Stimulated activated CD4-positive, alpha-beta T cell treated with anti-CD3 and anti-CD28 coated beads, Interleukin-15, amount 100 ng/mL, for 48 hours (primary cell): ENCODE measurements at places on chromosomes 1 and 21.

DNA sequence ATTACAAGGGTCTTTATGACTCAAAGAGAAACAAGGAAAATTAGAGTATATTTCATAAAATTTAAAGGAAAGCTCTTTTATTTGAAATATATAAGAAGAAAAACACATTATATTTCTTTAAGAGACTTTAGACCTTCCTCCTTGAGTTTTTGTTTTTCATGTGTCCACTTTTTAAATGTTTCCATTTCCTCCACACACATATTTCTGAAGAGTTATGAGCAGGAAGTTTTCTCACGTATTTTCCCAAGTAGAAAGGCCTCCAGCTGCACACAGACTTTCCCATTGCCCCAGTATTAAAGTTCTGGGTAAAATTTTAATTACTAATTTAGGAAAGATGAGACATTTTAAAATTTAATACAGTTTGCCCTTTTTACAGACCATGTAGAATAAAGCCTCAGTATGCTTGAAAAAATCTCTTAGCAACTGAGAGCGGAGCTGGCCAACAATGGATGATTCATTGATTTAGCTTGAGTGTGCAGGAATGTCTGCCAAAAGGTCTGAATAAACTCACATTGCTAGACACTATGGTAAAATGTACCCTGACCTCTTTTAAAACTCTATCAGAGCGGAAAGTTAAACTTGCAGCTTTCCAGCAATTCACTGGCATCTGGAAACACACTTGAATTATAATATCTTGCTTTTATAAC is 57.9 kb downstream of the DDAH1 start:
- DNase-seq = no peak

DNA sequence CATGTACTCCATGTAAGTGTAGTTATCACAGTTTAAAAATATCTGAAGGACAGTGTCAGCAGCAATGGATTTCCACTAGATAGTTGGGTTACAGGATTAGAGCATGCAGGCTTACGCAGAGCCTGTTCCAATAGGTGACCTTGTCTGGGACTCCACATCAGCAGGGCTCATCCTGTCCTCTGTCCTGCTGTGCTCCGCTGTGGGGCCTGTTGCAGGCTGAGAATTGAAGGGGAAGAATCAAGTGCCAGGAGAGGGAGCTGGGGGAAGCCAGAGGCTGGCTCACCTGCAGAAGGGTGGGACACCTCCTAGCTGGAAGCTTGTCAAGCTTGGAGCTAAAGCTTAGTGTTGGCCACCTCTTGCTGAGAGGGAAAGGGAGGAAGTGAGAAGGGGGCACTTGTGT is 62.8 kb downstream of the XCL2 start:
- DNase-seq = no peak

- DNase-seq = no peak
These were observed 13.8 kb downstream of the EFHD2 start for GRCh38 chr1:15423355-15424077.

DNA sequence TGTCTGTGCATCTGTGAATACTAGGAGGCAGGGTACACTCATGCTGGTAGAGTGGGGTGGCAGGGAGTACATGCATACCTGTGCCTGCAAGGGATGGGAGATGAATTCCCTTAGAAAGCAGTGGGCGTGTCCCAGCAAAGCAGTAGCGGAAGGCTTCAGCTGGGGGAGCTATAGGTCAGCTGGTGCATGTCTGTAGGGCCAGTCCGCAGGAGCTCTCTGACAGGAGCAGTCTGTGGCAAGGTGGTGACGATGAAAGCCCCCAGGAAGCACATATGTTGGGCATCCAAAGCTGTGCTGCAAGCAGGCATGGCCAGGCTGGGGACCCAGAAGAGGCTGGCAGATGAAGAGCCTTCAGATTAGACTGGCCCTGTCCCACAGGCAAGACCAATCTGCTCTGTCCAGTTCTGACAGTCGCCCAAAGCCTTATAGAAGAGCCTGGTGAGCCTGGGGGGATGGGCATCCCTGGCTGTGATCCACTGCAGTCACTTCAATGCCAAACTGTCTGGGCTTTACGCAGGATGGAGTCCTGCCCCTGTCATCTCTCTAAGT is 1.8 kb upstream of the OR2M4 start:
- DNase-seq = no peak

DNA sequence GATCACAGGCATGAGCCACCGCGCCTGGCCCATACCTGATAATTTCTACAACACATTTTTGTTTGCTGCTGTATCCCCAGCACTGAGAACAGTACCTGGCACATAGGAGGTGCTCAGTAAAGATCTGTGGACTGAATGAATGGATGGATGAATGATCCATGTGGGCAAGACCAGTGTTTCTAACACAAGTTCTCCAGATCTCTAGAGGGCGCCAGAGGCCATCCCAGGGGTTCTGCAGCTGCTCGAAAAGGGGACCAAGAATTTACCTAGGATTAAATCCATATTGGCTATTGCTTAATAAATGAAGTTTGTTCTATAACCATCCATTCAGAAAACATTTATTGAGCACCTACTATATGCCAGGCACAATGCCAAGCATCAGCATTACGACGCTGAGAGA is 167.7 kb downstream of the ACTL8 start:
- DNase-seq = no peak

DNA sequence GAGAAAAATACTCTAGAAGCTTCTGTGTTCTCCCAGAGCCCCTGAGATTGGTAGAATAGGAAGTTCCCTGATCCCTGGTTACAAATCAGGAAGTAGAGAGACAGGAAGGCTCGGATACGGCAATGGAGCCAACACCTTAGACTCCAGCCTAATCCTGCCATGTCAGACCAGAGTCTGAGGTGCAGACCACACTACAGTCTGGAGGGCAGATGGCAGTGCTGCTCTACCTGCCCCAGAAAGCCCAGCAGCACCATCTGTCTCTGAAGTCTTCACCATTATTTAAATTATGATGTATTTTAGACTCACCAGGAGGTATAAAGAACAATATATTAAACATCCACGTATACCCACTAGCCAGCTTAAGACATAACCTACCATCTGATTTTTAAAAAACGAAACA is 93.0 kb downstream of the MTR start:
- DNase-seq = no peak

- no peak for DNase-seq
These were observed 1545.1 kb downstream of the AMY1C start for GRCh38 chr1:105294838-105295237.

GRCh38 chr1:67684526-67685066 is 405 bp upstream of the GADD45A start:
- no peak for DNase-seq

GRCh38 chr1:243982447-243983018 is 68.5 kb upstream of the ZBTB18 start:
- no peak for DNase-seq

GRCh38 chr1:89519779-89520358 is 4.8 kb upstream of the LRRC8B start:
- DNase-seq = no peak

DNA sequence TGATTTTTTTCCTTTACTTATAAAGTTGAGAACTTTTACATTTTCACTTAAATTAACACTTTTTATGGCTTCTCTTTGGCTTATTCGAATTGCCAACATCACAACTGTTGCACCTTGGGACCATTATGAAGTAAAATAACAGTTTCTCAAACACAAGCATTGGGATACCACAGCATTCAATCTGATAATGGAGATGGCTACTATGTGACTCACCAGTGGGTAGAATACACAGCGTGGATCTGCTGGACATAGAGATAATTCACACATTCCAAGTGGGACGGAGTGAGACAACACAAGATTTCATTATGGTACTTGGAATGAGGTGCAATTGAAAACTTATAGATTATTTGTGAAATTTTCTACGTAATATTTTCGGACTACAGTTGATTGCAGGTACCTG is 68.0 kb downstream of the ADAMTS1 start:
- DNase-seq = no peak

DNA sequence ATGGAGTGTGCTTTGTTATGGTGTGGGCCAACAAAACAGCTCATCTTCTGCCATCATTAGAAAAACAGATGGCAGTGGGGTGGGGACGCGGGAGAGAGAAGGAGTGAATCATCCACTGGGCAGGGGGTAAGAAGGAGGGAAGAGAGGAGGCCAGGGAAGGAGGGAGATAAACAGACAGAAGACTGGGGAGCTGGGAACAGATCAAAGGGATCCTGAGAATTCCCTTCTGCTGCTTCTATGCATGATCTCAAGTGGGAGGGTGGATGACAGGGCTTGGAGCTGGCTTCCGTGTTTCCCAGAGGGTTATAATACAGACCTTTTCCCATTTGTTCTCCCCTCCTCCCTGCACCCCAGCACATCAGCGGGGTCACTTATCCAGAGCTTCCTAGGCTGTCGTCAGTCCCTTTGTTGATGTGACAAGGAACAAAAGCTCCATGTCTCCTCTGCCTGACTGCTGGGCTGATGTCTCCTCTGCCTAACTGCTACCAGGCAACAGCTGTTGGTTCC is 338.6 kb downstream of the PAPPA2 start:
- no peak for DNase-seq

- DNase-seq = no peak
These were observed 113.0 kb upstream of the VAV3 start for GRCh38 chr1:108077991-108078390.

DNA sequence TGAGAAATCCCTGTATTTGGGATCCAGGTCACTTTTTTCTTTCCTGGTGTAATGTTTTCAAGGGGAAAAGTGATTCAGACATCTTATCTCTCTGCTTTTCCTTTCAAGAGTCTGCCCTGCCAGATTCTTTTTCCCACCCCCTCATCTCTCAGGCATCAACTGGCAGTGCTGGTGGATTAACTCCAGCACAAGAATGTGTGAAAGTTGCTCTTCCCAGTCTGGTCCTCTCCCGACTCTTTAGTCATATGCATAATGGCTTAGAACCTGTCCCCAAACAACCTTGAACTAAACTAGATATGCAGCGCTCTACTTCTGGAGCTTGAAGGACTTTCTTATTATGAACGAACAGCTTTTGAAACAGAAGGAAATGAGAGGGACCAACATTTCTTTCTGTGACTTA is 88.5 kb downstream of the SLC44A5 start:
- DNase-seq = no peak

- no peak for DNase-seq
These were observed 15.7 kb downstream of the RIIAD1 start for GRCh38 chr1:151737026-151737425.

GRCh38 chr21:14058566-14058965 is 152.2 kb downstream of the LIPI start:
- DNase-seq = no peak
